Natural killer cell treated with Interleukin-12 subunit alpha and Interleukin-12 subunit beta and Interleukin-15 and Interleukin-18, amount 100 ng/mL, for 72 hours (primary cell): ENCODE measurements at places on chromosomes 16 and 17.

GRCh38 chr16:82439678-82440293, 187.0 kb upstream of the CDH13 start:
- peaks cover 23% of the 10 kb centered on the region for H3K27me3 ChIP-seq
- no peaks in the 10 kb centered on the region for H3K4me1 ChIP-seq
- H3K27ac ChIP-seq = no peak overlapping the region
- H3K4me3 ChIP-seq = no peak overlapping the region

- H3K36me3 ChIP-seq = peaks cover 18% of the 10 kb centered on the region
- peak overlapping the region; percentile 80 for H3K4me3 ChIP-seq
- peaks cover 80% of the 10 kb centered on the region for H3K4me1 ChIP-seq
- no peaks in the 10 kb centered on the region for H3K27me3 ChIP-seq
These were observed 8.6 kb upstream of the TSPOAP1 start for GRCh38 chr17:58337210-58337599.

DNA sequence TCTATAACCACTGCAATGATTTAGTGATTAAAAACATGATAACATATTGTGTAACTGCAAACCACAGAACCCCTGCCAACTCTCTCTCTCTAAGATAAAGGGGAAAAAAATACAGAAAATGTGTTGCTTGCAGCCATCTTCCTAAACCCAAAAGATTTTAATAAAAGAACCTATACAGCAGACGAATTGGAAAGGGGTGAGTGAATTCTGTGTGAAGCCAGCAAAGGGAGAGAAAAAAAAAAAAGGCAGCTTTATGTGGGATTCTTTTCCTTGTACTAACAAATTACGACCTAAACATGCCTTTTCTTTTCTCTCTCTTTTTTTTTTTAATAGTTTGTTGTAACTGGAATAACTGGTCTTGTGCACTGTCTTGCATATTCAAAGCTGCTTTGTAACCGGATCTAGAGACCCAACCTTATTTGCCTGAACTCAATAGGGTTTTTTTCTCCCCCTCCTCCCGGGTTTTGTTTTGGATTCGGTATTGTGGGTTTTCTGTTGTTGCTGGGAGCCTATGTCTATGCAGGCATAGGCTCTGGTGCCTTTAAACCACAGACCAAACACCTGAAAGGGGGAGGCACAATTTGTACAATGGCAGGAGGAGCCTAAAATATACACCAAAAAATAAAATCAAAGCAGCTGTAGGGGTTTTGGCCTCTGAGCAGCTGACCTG, 7.0 kb upstream of the ZFHX3 start:
- no peak for DNase-seq
- peaks cover 6% of the 10 kb centered on the region for H3K36me3 ChIP-seq
- H3K4me1 ChIP-seq = peaks cover 34% of the 10 kb centered on the region
- no peak overlapping the region for H3K27ac ChIP-seq
- H3K27me3 ChIP-seq = peaks cover 44% of the 10 kb centered on the region

GRCh38 chr17:40582328-40582901, 17.1 kb upstream of the CCR7 start:
- no peak for DNase-seq
- H3K36me3 ChIP-seq = peaks cover 25% of the 10 kb centered on the region
- H3K4me1 ChIP-seq = peaks cover 32% of the 10 kb centered on the region
- H3K27me3 ChIP-seq = peaks cover 9% of the 10 kb centered on the region
- H3K4me3 ChIP-seq = peak overlapping the region; percentile 76

DNA sequence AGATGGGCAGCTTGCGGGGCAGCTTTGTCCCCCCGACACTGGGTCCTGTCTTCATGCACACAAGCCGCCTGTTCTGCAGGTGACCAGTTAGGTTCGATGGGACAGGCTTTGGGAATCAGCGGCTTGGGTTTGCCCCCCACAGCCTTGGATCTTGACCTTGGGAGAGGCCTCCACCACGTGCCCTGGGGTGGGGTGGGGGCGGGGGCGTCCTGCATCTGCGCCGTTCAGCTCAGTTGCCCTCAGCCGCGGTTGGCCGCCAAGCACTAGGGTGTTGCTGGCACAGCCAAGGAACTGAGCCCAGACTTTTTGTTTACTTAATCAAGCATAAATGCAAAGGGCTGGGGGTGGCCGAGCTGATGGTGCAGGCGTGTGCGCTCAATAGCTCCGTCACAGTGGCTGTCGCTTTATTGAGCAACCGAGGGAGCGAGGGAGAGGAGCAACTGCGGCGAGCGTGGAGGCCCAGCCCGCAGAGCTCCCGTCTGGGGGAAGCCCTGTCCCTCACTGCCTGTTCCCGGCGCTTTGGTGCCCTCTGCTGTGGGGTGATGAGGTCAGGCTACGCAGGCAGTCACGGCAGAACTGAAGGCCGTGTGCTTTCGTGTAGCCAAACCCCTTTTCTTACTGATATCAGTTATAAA, 33.9 kb downstream of the JPH3 start:
- H3K36me3 ChIP-seq = peaks cover 5% of the 10 kb centered on the region
- peak overlapping the region; percentile 77 for H3K4me3 ChIP-seq
- DNase-seq = peak; percentile 92
- H3K4me1 ChIP-seq = peaks cover 8% of the 10 kb centered on the region
- peak overlapping the region; percentile 39 for H3K27ac ChIP-seq

DNA sequence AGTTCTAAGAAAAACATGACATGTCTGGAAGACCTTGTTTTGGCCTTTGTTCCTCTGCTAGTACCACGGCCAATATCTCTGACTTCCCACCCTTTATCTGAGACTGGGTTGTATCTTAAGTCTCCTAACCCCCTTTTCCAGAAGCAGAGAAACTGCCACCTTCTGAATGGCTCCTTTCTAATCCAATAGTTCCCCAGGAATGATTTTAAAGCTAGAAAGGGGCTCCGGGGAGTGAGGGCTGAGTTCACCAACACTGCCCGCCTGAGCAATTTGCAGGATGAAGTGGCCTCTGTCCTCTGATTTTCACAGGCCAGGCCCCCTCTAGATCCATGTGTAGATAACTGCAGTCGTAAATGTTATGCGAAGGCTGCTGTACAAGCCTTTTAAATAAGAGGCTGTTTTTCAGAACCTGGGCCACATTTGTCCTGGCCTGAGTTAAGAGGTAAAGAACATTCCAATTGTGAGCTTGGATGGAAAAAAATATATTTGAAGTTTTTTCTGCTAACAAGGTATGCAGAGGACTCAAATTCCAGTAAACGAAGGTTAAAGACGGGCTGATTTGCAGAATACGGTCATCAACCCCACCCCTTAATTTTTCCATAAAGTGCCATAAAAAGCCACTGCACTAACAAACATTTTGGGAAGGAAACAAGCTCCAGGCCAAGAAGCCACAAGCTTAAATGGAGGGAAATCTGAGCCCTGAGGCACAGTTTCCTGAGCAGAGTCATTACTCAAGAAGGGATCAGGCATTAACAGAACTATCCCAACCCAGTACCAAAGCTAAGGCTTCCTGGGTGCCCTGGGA, 117.0 kb upstream of the MAF start:
- peaks cover 37% of the 10 kb centered on the region for H3K27me3 ChIP-seq
- no peak for DNase-seq
- H3K4me3 ChIP-seq = no peak overlapping the region
- peaks cover 13% of the 10 kb centered on the region for H3K4me1 ChIP-seq
- no peaks in the 10 kb centered on the region for H3K36me3 ChIP-seq

DNA sequence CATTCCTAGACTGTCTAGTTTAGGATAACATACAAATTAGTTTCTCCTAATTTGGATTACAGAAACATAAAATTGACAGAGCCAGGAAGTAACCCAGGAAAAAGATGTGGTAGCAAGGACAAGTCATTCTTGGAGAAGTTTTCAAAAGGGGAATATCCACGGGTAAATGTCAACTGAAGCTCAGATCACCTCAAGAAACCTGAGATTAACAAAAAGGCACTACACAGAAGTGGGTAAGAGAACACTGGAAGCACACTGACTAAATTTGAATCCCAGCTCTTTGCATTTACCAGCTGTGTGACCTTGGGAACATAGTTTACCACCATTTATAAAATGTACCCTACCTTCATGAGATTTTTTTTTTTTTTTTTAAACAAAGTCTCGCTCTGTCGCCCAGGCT, 39.4 kb downstream of the TRAF4 start:
- peaks cover 9% of the 10 kb centered on the region for H3K4me1 ChIP-seq
- no peak overlapping the region for H3K4me3 ChIP-seq
- no peak for DNase-seq
- H3K36me3 ChIP-seq = no peaks in the 10 kb centered on the region
- H3K27me3 ChIP-seq = no peaks in the 10 kb centered on the region

DNA sequence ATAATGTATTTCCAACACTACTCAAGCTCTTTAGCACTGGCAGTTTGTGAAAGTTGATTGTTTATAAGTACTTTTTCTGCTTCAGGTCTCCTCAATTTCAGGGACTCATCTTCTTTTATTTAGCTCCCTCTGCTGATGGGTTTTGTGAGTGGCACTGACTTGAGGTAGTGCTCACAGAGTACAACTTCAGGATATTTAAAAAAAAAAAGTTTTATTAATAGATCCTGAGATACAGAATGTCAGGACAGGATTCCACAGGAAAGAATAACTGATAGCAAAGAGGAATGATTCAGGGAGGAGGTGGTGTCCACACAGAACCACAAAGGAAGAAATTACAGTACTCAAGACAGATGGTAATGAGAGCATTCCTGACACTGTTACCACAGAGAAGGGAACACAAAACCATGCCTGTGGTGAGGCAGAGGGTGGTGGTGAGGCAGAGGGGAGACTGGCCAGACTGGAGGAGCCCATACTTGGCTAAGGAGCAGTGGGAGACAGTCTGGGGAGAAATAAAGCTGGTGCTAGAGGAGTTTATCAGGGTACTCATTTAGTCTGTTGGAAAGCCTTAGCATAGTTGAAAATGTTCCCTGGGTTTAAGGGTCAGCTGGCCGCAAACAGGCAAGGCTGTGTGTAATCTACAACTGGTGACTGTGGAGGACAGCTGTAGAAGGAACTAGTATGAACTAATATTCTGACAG, 63.7 kb downstream of the SPAG9 start:
- no peak for DNase-seq
- H3K27me3 ChIP-seq = no peaks in the 10 kb centered on the region
- peaks cover 7% of the 10 kb centered on the region for H3K4me1 ChIP-seq
- H3K27ac ChIP-seq = no peak overlapping the region
- H3K4me3 ChIP-seq = no peak overlapping the region

DNA sequence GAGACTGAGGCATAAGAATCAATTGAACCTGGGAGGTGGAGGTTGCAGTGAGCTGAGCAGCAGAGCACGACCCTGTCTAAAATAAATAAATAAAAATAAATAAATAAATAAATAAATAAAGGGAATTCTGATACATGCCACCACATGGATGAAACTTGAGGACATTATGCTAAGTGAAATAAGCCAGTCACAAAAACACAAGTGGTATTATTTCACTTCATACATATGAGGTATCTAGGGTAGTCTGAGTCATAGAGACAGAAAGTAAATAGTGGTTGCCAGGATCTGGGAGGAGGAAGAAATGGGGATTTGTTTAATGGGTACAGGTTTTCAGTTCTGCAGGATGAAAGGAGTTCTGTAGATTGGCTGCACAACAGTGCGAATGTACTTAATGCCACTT, 16.3 kb downstream of the PIPOX start:
- H3K36me3 ChIP-seq = no peaks in the 10 kb centered on the region
- H3K4me1 ChIP-seq = no peaks in the 10 kb centered on the region
- H3K27ac ChIP-seq = no peak overlapping the region
- no peak for DNase-seq
- no peaks in the 10 kb centered on the region for H3K27me3 ChIP-seq

DNA sequence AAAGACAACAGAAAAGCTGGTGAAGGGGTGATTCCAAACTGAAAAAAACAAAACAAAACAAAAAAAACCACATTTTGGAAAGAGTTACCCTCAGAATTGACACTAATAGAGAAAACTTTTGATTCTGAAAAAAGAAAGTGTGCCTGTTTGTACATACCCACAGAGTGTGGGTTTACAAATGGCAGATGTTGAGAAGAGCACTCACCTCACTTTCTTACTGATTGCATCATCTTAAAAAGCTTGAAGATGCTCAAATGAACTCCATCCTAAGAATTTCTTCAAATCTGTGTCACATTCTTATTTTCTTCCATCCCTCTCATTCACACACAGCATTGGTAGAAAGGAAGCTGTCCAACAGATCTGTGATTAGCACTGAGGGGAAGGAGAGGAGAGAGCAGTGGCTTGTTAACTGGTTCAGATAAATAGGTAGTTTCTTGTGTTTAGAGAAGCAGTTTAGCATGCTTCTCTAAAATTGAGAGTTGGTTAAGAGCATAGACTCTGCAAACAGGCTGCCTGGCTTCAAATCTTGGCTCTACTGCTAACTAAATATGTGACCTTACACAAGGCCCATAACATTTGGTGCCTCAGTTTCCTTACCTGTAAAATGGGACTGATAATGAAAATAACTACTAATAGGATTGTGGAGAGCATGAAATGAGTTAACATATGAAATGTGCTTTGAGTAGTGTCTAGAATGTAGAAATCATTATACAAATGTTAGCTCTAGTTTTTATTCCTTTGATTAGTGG, 6.9 kb downstream of the GNAO1 start:
- no peak overlapping the region for H3K27ac ChIP-seq
- H3K36me3 ChIP-seq = no peaks in the 10 kb centered on the region
- no peak for DNase-seq
- peaks cover 10% of the 10 kb centered on the region for H3K4me1 ChIP-seq
- H3K27me3 ChIP-seq = peaks cover 22% of the 10 kb centered on the region
- peak overlapping the region; percentile 10 for H3K4me3 ChIP-seq

DNA sequence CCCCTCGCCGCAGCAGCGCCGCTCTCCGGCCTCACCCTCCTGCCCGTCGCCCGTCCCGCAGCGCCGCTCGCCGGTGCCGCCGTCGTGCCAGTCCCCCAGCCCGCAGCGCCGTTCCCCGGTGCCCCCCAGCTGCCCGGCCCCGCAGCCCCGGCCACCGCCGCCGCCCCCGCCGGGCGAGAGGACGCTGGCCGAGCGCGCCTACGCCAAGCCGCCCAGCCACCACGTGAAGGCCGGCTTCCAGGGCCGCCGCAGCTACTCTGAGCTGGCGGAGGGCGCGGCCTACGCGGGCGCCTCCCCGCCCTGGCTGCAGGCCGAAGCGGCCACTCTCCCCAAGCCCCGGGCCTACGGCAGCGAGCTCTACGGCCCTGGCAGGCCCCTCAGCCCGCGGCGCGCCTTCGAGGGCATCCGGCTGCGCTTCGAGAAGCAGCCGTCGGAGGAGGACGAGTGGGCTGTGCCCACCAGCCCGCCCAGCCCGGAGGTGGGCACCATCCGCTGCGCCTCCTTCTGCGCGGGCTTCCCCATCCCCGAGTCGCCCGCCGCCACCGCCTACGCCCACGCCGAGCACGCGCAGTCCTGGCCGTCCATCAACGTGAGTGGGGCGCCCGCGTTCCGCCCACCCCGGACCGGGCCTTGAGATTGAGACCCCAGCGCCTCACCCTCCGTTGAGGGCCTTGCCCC, 15.0 kb downstream of the TBKBP1 start:
- no peak overlapping the region for H3K27ac ChIP-seq
- no peak overlapping the region for H3K4me3 ChIP-seq
- no peaks in the 10 kb centered on the region for H3K36me3 ChIP-seq
- DNase-seq = no peak
- H3K4me1 ChIP-seq = peaks cover 70% of the 10 kb centered on the region
